ENCODE measurements at places on chromosomes 5 and 9.

DNA sequence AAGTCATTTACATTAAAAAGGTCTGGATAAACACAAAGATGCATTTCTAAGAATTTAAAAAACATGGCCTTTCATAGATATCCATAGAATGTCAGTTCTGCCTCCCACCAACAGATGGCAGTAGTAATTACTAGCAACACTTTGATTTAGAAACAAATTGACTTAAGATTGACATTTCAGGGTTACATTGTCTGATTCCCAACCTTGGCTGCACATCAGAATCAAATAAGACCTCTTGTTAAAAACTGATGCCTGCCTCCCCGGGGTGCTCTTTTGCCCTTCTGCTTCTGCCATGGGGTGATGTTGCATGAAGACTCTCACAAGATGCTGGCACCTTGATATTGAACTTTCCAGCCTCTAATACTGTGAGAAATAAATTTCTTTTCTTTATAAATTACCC is 146.2 kb upstream of the GPR151 start:
- DNase-seq = peak; percentile 10

GRCh38 chr5:124936626-124936933 is 190.1 kb upstream of the ZNF608 start:
- peak; percentile 29 for DNase-seq

DNA sequence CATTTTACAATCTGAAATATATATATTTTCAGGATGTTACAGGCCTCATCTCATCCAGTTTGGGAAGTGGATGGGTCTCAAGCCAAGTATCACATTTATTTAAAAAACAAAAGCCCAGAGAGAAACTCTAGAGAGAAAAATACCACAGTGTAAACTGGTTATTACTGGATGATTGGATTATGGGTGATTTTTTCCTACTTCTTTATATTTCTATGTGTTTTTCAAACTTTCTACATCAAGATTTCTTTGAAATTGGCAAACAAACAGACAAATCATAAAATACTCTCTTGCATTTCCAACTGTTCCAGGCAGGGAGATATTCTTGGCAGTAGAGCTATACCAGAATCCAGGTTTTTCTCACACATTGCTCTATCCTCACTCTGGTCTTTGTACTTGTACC is 116.0 kb upstream of the SMIM23 start:
- no peak for DNase-seq

DNA sequence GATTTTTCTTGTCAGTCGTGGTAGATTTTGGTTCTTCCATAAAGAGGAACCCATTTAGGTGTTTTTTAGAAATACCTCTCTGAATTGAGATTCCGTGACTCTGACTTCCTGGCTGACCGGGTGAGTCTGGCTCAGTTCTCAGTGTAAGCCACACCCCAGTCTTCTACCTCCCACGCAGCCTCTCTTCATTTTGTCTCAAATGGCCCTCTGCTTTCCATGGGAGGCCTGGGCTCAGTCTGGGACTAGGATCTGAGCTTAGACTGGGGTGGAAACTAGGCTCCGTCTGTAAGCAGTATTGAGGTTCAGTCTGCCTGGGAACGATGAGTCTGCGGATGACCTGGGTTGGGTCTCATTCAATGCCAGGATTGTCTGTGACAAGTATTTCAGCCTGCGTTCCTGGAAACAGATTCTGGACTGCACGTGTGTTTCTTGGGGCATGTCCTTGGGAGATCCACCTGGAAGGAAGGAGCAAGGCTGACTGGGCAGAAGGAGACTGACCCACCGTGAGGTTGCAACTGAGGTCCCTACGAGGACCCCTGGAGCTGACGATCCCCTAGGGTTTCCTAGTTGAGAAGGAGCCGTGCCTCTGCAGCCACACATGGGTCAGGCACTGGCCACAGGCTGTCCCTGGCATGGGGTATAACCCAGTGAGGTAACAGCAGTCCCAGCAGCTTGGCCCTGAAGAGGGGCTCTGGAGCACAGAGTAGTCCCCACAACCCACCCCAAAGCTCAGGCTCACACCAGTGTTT is 12.4 kb upstream of the CRB2 start:
- DNase-seq = peak; percentile 83

DNA sequence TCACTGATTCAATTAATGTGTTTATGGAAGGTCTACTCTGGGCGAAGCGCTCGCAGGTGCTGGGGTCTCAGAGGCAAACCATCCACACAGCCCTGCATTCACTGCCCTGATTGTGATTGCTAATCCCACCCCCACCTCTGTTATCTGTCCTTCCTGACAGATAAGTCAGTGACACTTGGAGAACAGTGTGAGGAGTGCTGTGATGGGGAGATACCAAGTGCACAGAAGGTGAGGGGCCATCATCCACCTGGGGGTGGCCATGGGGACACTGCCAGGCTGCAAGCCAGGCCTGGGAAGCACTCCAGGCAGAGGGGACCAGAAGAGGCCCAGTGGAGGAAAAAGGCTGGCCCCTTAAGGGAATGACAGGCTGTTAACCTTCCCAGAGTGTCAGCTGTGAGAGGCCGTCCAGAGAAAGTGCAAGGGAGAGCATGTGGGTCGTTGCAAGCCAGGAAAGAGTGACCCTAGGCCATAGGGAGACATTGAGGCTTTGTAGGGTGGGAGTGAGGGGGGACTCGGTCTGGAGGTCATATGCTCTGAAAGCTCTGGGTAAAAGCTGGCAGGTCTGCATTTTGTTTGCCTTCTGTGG is 18.0 kb downstream of the IL9 start:
- no peak for DNase-seq

DNA sequence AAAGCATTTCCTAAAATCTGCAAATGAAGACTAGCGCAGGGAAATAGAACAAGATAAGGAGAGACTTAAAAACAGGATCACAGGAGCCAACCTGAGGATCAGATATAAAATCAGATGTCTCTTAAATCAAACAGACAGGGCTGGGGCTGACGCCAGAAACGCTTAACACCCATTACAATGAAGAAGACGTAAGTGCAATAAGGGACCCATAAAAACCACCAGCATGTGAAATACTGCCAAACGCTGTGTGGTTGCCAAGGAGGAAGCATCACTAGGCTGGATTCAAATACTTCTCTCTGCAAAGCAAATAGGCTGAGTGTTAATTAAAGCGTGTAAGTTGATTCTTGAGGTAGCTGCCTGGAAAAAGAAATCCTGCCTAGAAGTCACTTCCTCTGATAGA is 74.4 kb upstream of the ATP10B start:
- DNase-seq = no peak

GRCh38 chr9:137166380-137167229 is 3.2 kb downstream of the LRRC26 start:
- peak; percentile 39 for DNase-seq

GRCh38 chr5:9025942-9026341 is 519.9 kb downstream of the SEMA5A start:
- no peak for DNase-seq

GRCh38 chr9:20227166-20227874 is 395.0 kb downstream of the MLLT3 start:
- DNase-seq = no peak

GRCh38 chr9:114243240-114243639 is 79.7 kb upstream of the ORM1 start:
- no peak for DNase-seq

DNA sequence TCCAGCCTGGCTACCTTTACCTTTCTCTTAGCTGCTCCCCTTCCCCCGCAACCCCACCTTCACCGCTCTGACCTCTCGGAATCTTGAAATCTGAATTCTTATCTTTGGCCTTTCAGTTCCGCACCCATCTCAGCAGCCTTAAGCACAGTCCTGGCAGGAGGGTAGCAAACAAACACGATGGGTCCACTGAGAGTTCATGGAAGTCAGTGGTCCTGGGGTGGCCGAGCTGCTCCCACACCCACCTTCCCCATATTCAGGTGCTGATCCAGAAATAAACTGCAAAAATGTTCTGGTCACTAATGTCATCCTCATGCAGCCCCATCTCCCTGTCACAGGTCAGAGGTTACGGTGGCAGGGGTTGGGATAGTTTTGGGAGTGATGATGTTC is 59.6 kb upstream of the TBC1D2 start:
- no peak for DNase-seq

All from GM13977 (cell line).